ENCODE measurements at places on chromosomes 4 and X. TPM values are rescaled to one million over a fixed set of nuclear protein-coding genes. Genes with fewer than 3 reads are reported as not detected.

MAGEB17 gene
- not detected for total RNA-seq

FGF5 gene
- 320 TPM for total RNA-seq

TLR6 gene
- 0.85 TPM for total RNA-seq

MOSPD2 gene
- total RNA-seq, result 24.6 TPM

SCML2 gene
- 1.7 TPM for total RNA-seq

SPIN2B gene
- 10.3 TPM for total RNA-seq

MSN gene
- 397 TPM for total RNA-seq

- H3K36me3 ChIP-seq, result no peaks in the 10 kb centered on the region
- peaks cover 2% of the 10 kb centered on the region for H3K27me3 ChIP-seq
- no peaks in the 10 kb centered on the region for H3K4me1 ChIP-seq
- H3K27ac ChIP-seq, result no peak overlapping the region
Observed at GRCh38 chrX:98548519-98548918, 1664.8 kb downstream of the RPA4 start.

- H3K36me3 ChIP-seq, result no peaks in the 10 kb centered on the region
- H3K27ac ChIP-seq, result no peak overlapping the region
- H3K4me3 ChIP-seq, result no peak overlapping the region
- no peaks in the 10 kb centered on the region for H3K27me3 ChIP-seq
- peaks cover 20% of the 10 kb centered on the region for H3K4me1 ChIP-seq
- DNase-seq, result peak; percentile 13
Observed at GRCh38 chr4:3440979-3441500, 728 bp upstream of the HGFAC start.

- no peak overlapping the region for H3K4me3 ChIP-seq
- peaks cover 17% of the 10 kb centered on the region for H3K4me1 ChIP-seq
- H3K27me3 ChIP-seq, result no peaks in the 10 kb centered on the region
- H3K36me3 ChIP-seq, result peaks cover 4% of the 10 kb centered on the region
- no peak overlapping the region for H3K27ac ChIP-seq
Observed at GRCh38 chr4:176482972-176483371, 163.2 kb downstream of the SPCS3 start.

DNA sequence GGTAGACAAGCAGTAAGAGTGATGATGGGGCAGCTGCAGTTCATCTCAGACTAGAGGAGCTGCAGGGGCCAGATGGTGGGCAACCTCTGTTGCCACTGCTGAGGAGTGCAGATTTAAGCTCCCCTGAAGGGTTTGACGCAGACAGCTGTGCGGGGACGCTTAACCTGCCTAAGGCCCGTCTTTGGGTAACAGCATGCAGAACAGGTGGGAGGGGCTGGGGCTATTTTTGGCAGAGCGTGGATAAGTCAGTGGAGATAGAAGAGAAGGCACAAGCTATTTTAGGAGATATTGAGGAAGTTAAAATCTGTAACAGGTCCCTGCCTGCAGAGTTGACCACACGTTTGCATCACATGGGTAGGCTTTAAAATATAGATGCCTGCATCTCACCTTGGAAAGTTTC, 10.5 kb downstream of the CD99 start:
- peaks cover 92% of the 10 kb centered on the region for H3K4me1 ChIP-seq
- H3K36me3 ChIP-seq, result peaks cover 69% of the 10 kb centered on the region
- no peak overlapping the region for H3K4me3 ChIP-seq
- DNase-seq, result no peak
- H3K27ac ChIP-seq, result peak overlapping the region; percentile 1
- H3K27me3 ChIP-seq, result 0 out of 2 replicates have a peak, but pooled peaks cover under 1% of the 10 kb centered on the region

DNA sequence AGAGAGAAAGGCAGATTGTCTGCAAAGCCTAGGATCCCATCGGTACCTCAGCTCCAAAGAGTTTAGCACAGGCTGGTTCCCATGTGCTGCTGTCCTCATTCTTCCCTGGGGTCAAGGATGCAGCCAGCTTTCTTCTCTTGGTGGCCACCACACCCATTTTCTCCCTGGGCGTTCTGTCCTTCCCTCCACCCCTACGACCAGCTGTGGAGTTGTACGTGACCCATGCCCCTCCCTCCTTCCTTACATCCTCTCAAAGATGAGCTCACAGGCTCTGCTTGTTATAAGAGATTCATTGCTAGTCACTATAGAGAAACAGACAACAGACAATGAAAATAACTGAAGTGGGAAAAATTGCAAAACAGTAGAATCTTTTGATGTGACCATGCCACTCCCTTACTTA, 74.0 kb upstream of the KLF3 start:
- peaks cover 24% of the 10 kb centered on the region for H3K27me3 ChIP-seq
- no peaks in the 10 kb centered on the region for H3K36me3 ChIP-seq
- no peak for DNase-seq
- H3K4me3 ChIP-seq, result no peak overlapping the region

DNA sequence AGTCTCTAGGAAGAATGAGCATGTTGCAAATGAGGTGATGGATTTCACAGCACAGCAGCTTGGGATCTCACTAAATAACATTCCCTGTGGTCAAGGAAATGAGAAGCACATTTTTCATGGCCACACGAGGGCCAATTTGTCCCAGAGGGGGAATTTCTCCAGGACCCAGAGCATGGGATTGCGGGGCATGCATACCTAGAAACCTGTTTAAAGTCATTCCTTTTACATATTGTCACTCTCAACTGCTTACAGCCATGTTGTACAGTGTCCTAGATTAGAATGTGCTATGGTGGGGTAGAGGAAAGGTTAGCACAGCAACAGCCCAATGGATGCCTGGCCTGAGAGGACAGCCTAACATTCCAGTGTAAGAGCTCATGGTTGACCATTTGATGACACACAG, 37.4 kb upstream of the NLGN4X start:
- no peaks in the 10 kb centered on the region for H3K4me1 ChIP-seq
- H3K27me3 ChIP-seq, result no peaks in the 10 kb centered on the region
- DNase-seq, result no peak
- no peak overlapping the region for H3K27ac ChIP-seq
- no peak overlapping the region for H3K4me3 ChIP-seq

- H3K27me3 ChIP-seq, result peaks cover 1% of the 10 kb centered on the region
- DNase-seq, result no peak
- no peaks in the 10 kb centered on the region for H3K36me3 ChIP-seq
- H3K4me1 ChIP-seq, result peaks cover 11% of the 10 kb centered on the region
- H3K4me3 ChIP-seq, result no peak overlapping the region
Observed at GRCh38 chrX:29545878-29546277, 669.5 kb upstream of the MAGEB2 start.

GRCh38 chr4:26319949-26320537, 771 bp upstream of the RBPJ start:
- H3K27me3 ChIP-seq, result no peaks in the 10 kb centered on the region
- peak overlapping the region; percentile 97 for H3K27ac ChIP-seq
- peaks cover 48% of the 10 kb centered on the region for H3K4me1 ChIP-seq
- peak; percentile 28 for DNase-seq

DNA sequence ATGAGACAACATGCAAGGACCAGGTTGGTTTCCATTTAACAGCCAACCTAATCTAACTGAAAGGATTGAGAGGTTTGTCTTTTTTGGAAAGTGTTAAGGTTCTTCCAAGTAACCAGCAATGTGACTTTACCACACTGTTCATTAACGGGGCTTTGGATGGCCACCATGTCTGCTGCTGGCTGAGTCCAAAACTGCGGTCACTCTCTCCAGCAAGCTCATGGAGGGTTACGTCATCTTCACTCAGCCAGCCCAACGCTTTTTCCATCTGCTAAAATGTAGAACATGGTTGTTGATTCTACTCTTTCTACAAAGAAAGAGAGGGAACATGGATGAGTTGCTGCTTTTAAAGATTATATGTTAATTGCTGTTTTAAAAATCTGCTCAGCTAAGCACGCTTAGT, 11.0 kb downstream of the PKD2 start:
- DNase-seq, result no peak
- peaks cover 57% of the 10 kb centered on the region for H3K36me3 ChIP-seq
- peak overlapping the region; percentile 66 for H3K4me3 ChIP-seq
- peak overlapping the region; percentile 90 for H3K27ac ChIP-seq
- peaks cover 78% of the 10 kb centered on the region for H3K4me1 ChIP-seq
- H3K27me3 ChIP-seq, result no peaks in the 10 kb centered on the region

DNA sequence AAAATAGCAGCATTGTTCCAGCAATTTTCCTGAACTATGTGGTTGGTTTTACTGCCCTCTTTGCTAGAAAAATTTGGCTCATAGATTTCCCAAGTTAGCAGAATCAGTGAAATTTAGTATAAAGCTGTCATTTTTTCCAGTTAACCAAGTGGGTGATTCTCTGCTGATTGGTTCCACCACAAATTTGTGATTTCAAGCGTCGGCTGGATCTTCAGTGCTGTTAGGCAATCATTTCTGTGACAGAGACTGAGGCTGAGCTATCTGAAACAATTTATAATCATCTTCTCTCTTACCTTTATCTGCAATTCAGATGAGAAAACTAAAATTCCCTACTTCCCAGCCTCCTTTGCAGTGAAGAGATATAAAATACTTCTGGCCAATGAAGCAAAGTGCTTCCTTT, 68.6 kb upstream of the OTUD4 start:
- H3K27ac ChIP-seq, result no peak overlapping the region
- peaks cover 16% of the 10 kb centered on the region for H3K27me3 ChIP-seq
- no peak for DNase-seq
- no peak overlapping the region for H3K4me3 ChIP-seq
- H3K4me1 ChIP-seq, result no peaks in the 10 kb centered on the region

DNA sequence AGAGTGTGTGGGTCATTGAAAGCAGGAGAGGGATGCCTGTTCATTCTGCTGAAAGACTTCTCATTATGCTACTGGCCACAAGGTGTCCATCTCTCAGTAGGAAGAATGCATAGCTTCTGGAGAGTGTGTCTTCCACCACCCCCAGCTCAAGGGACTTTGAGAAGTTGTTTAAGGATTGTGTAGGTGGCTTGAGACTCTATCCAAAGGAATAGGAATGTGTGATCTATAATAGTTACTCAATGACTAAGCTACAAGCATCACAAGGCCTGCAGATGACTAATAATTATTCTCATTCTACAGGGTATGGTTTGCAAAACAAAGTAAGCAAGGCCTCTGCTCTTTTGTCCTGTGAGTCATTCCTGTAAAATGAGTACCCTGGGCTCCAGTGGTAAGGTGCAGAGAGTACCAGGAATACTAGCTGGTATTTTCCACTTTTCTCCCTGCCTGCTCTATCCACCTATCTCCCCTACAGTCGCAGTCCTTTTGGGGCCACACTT, 279.8 kb upstream of the BOD1L1 start:
- H3K27me3 ChIP-seq, result no peaks in the 10 kb centered on the region
- H3K27ac ChIP-seq, result peak overlapping the region; percentile 94
- peak overlapping the region; percentile 69 for H3K4me3 ChIP-seq
- DNase-seq, result peak; percentile 99
- H3K4me1 ChIP-seq, result peaks cover 80% of the 10 kb centered on the region

DNA sequence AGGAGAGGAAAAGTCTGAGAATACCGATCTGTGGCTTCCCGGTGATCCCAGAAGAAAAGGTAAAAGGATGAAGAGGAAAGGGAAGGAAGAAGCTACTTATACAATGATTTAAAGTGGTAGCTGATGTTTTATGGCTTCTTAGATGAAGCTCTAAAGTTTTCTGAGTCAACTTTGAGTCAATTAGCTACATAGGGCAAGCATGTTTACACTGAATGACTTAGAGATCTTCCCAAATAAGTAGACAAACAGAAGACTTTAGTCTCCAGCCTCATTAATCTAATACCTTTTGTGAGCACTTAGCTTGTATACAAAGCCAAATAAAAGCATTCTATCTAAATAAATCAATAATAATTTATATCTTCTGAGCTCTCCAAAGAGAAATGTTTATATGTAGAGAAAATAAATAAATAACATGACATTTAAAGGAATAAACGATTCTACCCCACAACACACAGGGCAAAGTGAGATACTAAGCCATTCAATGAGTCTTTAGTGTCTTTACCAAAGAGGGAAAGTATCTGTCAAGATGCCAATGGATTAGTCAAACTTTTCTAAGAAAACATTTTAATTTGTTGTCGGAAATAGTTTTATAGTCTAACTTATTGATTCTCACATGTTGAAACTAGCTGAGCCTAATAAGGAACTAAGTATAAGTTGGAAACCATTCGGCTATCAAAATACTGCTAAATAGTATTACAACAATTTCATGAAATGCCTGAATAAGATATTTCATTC, 46.0 kb upstream of the TMEM184C start:
- no peak for DNase-seq
- H3K36me3 ChIP-seq, result no peaks in the 10 kb centered on the region
- peak overlapping the region; percentile 43 for H3K4me3 ChIP-seq
- peak overlapping the region; percentile 60 for H3K27ac ChIP-seq

GRCh38 chr4:38049545-38050170, 89.5 kb downstream of the PTTG2 start:
- no peaks in the 10 kb centered on the region for H3K27me3 ChIP-seq
- no peak overlapping the region for H3K27ac ChIP-seq
- no peaks in the 10 kb centered on the region for H3K4me1 ChIP-seq
- peaks cover 16% of the 10 kb centered on the region for H3K36me3 ChIP-seq

DNA sequence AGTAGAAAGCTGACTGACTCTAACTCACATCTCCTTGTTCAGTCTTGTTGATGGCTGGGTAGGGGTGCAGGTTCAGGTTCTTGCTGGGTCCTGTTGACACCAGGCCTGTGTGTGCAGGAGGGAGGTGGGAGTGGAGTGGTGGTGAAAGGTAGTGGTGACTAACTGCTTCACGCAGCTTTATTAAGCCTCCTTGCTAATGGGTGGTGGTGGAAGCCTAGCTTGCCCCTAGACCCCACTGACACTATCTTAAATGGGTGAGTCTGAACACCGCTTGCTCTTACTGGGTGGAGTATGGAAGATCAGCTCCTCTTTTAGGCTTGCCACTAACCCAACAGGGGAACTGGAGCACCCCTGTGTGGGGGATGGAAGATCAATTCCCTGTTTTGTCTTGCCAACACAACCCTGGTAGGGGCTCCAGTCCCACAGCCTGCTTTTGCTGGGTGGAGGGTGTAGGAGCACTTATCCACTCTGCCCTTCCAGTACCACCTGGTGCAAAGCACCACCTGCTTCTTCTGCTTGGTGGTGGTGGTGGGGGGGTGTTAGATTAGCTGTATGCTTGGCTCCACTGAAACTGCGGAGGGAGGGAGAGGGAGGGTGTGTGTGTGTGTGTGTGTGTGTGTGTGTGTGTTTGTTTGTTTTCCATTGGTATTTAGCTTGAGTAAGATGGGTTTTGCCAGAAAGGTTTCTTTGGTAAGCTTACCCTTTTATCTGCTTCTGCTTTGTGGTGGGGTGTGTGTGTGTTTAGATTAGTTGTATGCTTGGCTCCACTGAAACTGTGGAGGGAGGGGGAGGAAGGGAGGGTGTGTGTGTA, 25.6 kb downstream of the KDM6A start:
- no peak overlapping the region for H3K4me3 ChIP-seq
- no peaks in the 10 kb centered on the region for H3K27me3 ChIP-seq
- peaks cover 10% of the 10 kb centered on the region for H3K36me3 ChIP-seq
- no peak overlapping the region for H3K27ac ChIP-seq
- no peak for DNase-seq

- no peaks in the 10 kb centered on the region for H3K27me3 ChIP-seq
- peak overlapping the region; percentile 51 for H3K27ac ChIP-seq
- H3K36me3 ChIP-seq, result 0 out of 2 replicates have a peak, but pooled peaks cover 7% of the 10 kb centered on the region
- peaks cover 19% of the 10 kb centered on the region for H3K4me1 ChIP-seq
Observed at GRCh38 chrX:2401201-2401589, 99.6 kb downstream of the DHRSX start.

- H3K27ac ChIP-seq, result peak overlapping the region; percentile 73
- H3K4me1 ChIP-seq, result peaks cover 21% of the 10 kb centered on the region
- DNase-seq, result peak; percentile 40
- peak overlapping the region; percentile 66 for H3K4me3 ChIP-seq
Observed at GRCh38 chr4:25937801-25938200, 23.8 kb downstream of the SMIM20 start.
